ENCODE measurements at places on chromosomes 6 and 20.

DNA sequence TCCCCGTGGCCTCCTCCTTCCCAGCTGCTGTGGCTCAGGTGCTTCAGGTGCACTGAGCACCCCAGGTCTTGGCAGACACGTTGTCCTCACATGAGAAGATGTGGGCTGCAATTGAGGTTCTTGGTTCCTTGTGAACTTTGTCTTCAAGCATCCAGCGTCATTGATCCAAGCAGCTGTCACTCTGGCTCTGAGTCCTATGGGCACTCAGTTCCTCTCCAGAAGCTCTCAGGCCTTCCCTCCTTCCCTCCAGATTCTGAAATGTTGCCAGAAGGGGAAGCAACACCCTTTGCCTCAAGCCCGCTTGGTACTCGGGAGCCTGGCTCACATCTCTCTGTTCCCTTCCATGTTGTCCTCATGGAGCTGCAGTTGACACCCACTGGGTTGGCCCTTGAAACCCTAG lies 8.4 kb upstream of the MRGBP start:
- DNase-seq, result no peak

GRCh38 chr6:157322792-157323254 lies 496 bp downstream of the TMEM242 start:
- no peak for DNase-seq

GRCh38 chr20:815914-816606 lies 17.5 kb upstream of the FAM110A start:
- no peak for DNase-seq

GRCh38 chr6:144284783-144285547 lies at the start of gene UTRN:
TSS of gene UTRN (plus strand) at chr6:144285335. CDS start at chr6:144291829, 6,494 bp downstream.
- DNase-seq, result peak; percentile 82

DNA sequence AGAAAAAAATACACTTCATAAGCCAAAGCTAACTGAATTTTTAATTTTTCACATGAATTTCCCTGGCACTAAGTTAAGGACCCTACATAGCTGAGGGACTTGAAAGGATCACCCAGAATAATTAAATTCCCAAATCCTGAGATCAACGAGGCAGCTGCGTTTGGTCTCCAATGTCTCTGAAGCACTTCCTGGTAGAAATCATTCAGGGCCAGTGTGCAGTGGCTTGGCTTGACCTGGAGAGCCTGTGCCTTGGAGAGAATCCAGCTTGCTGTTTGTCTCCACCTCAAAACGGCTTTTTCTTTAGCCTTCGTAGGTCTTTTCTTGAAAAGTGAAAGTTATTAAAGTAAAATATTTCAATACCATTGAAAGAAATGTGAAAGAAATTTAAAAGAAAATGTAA lies 92.4 kb downstream of the SMOC2 start:
- DNase-seq, result no peak

- no peak for DNase-seq
Observed at GRCh38 chr6:161017766-161018564, 26.4 kb downstream of the MAP3K4 start.

- no peak for DNase-seq
Observed at GRCh38 chr6:106728296-106728870, 99.0 kb downstream of the QRSL1 start.

- DNase-seq, result no peak
Observed at GRCh38 chr20:2207770-2208097, 88.1 kb upstream of the TGM3 start.

Data from foreskin keratinocyte (primary cell).